WERI-Rb-1 (cell line): ENCODE measurements at places on chromosomes 16 and 17.
A peak's percentile ranks its signal among the peaks of the same experiment; 100 is the strongest.

GRCh38 chr16:57815987-57816745 is 13.9 kb upstream of the KIFC3 start:
- DNase-seq: peak; percentile 56

GRCh38 chr16:2874032-2874911 is 8.7 kb upstream of the FLYWCH2 start:
- peak; percentile 40 for DNase-seq

- no peak for DNase-seq
Observed at GRCh38 chr16:89230255-89230654, 12.8 kb downstream of the ZNF778 start.

DNA sequence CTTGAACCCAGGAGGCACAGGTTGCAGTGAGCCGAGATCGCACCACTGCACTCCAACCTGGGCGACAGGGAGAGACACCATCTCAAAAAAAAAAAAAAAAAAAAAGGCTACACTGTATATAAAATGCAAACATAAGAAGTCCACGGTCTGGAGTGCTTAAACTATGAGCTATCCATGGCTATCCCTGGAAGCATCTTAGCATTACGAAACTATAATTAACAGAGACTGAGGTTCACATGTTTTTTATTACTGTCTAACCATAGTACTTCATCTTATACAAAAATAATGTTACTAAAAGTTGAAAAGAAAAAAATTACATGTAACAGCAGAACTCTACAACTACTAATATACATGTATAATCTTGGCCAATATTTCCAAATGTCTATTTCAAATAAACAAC is 32.8 kb downstream of the HELZ start:
- DNase-seq: no peak

DNA sequence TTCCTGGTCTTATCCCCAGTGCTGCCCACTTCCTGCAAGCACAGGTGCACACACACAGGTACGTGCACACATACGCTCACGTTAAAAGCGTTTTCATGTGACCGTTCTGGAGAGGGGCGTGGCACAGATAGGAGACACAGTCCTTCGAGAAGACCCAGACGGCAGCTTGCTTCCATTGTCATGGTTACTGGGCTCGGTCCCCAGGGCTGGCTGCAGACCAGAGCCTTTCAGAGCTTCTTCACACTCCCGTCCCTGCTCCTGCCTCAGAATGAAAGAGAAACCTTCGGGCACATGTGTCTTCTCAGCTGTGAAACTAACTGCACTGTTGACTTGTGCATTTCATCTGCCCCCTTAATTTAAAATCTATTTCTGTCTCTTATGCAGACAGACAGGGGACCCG is 154.2 kb downstream of the PITPNC1 start:
- no peak for DNase-seq

DNA sequence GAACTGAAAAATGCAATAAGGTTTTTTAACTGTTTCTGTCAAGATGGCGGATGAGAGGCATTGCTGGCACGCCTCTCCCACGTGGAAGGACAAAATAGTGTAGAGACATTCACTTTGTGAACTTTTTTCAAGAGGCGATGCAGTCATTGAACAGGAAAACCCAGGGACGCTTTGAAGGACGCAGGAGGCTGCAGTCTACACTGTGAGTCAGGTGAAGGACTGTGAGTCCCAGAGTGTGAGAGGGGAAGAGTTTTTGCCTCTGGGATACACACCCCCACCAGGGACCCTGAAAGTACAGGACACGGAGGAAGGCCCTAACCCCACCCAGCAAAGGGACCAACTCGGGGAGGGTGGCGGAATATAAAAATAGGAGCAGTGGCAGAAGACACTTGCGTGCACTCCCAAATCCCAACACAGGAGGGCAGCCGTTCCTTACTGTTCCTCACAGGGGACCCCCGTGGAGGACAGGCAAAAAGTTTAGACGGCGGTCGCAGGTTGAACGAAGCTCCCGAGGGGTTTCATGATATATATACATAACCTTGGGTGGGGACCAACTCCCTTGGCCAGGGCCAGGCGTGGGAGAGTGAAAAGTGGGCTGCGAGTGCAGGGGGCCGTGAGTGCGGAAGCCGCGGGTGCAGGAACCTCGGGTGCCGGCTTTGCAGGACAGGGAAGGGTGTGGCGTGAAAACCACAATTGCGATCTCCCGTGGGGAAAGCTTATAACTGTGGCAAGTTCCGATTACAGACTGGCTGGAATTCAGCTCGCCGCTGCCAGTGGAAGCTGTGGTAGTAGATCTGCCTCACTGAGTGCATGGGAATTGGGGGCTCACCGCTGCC is 82.0 kb upstream of the ALOX12 start:
- DNase-seq: peak; percentile 77

DNA sequence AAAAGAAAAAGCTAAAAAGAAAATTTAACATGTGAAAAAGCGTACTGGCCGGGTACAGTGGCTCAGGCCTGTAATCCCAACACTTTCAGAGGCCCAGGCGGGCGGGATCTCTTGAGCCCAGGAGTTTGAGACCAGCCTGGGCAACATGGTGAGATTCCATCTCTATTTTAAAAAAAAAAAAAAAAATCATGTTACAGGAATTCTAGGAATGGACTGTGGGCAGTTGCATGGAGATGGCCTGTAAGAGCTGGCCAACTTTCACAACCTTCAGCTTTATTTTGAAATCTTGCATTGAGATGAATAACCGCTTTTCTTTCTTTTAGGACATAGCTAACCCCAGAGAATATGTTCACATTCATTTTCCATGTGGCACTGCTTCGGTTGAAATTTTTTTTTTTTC is 8.2 kb upstream of the CIAO3 start:
- no peak for DNase-seq

- no peak for DNase-seq
Observed at GRCh38 chr16:75616521-75617010, 6.5 kb downstream of the ADAT1 start.

GRCh38 chr16:13936596-13937081 is 16.7 kb downstream of the ERCC4 start:
- no peak for DNase-seq

DNA sequence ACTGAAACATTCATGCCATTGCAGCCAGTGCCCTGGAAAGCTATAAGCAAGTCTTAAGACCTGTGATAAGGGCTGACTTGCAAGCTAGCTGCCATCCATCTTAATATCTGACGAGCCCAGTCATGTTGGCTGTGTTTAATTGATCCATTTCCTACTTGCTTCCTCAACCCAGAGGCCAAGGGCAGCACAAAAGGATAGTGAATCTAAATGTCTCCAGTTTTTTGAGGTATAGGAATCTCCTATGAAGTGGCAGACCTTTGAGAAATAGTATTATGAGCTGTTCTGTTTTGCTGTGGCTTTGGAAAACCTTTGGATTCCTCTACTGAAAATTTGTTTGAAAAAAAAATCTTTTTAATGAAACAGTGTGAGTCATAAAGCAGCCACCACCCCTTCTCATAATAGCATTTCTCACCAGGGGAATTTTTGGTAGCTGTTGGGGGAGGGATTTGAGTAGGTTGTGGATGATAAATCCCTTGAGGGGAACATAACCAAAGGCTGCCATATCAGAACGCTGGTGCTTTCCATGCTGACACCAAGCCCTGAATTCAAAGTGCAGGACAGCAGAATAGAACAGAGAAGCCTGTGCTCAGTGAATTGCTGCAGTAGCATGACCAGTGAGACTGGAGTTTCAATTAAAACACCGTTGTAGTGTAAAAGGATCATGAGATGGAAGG is 12.9 kb downstream of the ZNRF1 start:
- DNase-seq: no peak

- no peak for DNase-seq
Observed at GRCh38 chr16:51658531-51658930, 507.5 kb upstream of the SALL1 start.

- DNase-seq: no peak
Observed at GRCh38 chr17:80441133-80441578, 26.2 kb downstream of the ENDOV start.

DNA sequence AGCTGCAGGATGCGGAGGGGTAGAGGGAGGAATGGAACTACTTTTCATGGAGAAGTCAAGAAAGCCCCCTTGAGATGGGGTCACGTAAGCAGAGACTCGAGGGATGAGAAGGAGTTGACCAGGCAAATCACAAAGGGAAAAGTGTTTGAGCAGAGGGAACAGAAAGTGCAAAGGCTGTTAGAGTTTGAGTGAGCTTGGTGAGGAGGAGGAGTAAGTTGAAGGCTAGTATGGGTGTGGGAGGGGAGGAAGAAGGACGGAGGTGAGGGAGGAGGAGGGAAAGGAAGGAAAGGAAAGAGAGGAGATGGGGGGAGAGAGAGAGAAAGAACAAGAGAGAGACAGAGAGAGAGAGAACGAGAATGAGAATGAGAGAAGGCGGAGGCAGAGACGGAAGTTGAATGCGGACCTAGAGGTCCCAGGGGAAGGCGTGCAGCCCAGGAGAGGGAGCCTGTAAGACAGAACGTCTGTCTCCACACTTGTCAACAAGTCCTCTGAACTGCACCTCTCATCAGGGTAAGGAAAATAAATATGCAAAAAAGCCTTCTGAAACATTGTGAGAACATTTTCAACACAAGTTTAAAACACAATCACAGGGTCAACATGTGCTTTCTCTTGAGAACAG is 279.8 kb upstream of the EEF2KMT start:
- no peak for DNase-seq

- DNase-seq: no peak
Observed at GRCh38 chr17:40547785-40548478, 17.3 kb downstream of the CCR7 start.

- no peak for DNase-seq
Observed at GRCh38 chr17:18280249-18280648, 19.8 kb downstream of the MIEF2 start.

DNA sequence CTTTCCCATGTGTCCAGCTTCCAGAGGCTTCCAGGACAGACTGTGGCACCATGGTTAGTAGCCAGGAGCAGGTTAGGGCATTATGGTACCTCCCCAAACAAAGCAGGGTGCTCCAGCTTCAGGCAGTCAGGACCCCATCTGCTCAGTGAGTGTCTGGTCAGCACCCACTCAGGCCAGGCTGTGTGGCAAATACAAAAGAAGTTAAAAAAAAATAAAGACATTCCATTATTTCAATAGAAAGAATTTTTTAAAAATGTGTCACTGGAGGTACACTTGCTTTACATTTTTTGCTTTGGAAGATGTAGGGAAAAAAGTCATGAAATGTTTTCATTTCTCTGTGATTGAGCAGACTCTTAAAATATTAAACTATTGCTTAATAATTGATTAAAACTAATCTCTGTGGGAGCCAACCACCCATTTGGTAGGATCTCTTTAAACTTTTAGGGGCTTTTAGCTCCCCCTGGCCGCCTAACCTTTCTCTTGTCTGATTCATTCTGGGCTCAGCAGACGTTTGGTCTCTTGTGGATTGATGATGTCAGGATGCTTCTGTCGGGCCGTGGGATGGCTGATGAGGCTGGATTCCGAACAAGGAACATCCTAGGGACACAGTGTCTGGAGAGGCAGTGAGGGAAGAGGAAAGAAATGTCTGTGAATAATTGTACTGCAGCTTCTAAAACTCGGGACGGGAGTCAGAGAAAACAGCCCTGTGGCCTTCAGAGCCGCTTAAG is 28.4 kb upstream of the NPTX1 start:
- DNase-seq: no peak

DNA sequence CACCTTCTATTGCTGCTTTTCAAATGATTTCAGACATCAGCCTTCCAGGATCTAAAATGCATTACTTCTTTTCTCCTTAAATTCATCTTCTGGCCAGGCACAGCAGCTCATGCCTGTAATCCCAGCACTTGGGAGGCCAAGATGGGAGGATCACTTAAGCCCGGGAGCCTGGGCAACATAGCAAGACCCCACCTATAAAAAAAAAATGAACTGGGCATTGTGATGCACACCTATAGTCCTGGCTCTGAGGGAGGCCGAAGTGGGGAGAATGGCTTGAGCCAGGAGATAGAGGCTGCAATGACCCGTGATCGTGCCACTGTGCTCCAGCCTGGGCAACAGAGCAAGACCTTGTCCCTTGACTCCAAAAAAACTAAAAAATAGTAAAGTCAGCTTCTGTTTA is 208.5 kb downstream of the SPECC1 start:
- no peak for DNase-seq

DNA sequence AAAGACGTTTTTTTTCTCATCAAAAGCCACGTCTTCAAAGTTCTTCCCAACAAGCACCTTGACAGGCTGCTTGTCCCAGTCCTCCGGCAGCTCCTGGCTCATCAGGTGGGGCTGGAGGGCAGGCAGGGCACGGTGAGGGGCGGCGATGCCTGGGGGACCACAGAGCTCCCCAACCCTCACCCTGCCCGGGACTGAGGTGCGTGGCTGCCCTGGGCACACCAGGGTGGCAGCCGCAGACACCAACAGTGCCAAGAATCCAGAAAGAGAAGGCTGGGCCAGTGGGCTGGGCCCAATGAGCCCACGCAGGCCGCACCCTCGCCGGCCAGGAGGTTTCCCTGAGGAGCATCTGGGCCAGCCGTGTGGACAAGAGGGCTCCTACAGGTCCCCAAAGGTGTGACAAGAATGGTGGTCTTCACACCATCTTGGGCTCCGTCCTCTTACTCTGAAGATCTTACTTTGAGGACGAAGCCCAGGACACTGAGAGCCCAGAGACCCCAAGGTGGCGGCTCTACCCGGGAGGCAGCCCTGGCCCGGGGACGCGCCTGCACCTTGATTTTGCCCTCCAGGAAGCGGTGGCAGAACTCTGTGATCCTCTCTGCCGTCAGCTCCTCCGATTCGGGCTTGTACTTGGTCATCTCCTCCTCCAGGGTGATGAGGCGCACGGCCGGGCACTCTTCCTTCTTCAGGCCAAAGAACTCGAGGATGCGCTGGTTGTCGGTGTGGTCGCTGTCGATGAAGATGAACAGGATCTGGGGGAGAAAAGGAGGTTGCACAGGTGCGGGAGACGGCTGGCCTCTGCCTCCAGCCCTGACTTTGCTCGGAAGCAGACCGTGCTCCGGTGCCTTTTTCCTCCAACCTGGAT is 11.3 kb upstream of the PPP1R27 start:
- no peak for DNase-seq

GRCh38 chr16:86128246-86128645 is 229.3 kb downstream of the IRF8 start:
- DNase-seq: no peak

GRCh38 chr16:2912330-2913199 is 834 bp downstream of the FLYWCH1 start:
- DNase-seq: no peak

GRCh38 chr16:27400751-27401620 is 988 bp upstream of the IL21R start:
- DNase-seq: no peak

- no peak for DNase-seq
Observed at GRCh38 chr17:50638966-50639713, 4.5 kb downstream of the ABCC3 start.

- no peak for DNase-seq
Observed at GRCh38 chr17:43143201-43143600, 18.0 kb upstream of the BRCA1 start.

- no peak for DNase-seq
Observed at GRCh38 chr16:66266436-66267291, 99.8 kb upstream of the CDH5 start.
